ENCODE measurements at places on chromosomes 6 and 20.

- DNase-seq: no peak
Measured at GRCh38 chr20:59004493-59004762, 2.6 kb downstream of the CTSZ start.

GRCh38 chr6:129635396-129636130 is 74.4 kb downstream of the ARHGAP18 start:
- no peak for DNase-seq

GRCh38 chr6:169968541-169969270 is 217.3 kb downstream of the ERMARD start:
- DNase-seq: no peak

DNA sequence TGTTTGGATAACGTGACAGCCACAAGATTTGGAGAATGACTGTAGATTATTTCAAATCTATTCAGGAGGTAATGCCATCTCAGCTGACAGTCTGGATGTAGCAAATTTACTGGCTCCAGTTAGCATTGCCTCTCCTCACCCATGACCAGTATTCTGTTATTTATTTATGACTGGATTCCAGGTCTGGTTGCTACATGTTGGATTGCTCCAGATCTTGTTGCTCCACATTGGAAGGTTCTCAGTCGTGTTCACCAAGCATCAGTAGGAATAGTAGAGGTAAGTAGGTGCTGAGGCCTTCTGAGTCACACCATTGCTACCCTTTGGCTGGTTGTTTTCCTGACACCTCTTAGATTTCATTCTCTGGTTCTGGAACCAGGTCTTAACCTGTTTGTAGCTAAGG is 69.5 kb upstream of the ELOVL5 start:
- DNase-seq: no peak

- DNase-seq: peak; percentile 2
Measured at GRCh38 chr6:42118162-42119001, 24.0 kb downstream of the C6orf132 start.

DNA sequence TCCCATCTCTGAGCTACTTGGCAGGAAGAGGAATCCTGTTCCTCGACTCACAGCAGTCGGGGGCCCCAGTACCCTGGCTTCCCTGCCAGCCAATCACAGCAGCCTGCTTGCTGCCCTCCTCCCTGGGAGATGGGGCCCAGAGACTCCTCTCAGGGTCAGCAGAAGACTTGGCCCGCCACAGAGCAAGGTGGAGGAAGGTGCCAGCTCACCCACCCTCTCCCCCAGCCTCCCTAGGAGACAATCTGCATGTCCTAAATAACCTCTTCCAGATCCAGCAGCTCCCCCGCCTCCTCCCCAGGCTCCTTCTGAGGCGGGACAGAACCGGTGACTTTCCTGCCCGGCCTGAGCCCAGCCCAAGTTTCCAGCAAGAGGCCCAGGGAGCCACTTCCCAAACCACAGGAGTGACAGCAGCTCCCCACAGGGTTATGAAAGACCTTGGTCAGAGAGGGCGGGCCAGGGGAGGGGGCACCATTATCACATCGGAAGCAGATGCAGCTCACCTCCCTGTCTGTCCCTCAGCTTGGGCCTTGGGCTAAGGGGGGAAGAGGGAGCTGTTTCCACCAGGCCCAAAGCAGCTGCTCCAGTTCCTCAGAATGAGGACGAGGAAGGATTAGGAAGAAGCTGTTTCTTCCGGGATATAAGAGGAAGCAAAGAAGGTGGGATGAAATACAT is 2.3 kb downstream of the CCND3 start:
- DNase-seq: peak; percentile 17

DNA sequence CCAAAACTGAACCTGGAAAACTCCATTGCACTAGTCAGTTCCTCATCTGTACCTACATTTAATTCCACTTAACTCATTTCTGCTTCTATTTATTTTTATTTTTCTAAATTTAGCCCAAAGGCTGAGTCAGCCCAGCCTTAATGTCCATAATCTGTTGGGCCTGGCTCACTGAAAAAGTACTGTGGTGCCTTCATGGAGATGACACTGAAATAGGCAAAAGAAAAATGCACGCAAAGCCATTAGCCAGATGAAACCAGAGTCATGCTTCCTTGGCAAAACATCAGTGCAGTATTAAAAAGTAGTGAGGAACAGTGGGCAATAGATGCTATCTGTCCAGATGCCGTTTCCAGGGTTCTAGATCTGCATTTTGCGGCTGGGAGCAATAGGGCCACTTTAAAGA is 14.7 kb upstream of the PLCB4 start:
- no peak for DNase-seq

DNA sequence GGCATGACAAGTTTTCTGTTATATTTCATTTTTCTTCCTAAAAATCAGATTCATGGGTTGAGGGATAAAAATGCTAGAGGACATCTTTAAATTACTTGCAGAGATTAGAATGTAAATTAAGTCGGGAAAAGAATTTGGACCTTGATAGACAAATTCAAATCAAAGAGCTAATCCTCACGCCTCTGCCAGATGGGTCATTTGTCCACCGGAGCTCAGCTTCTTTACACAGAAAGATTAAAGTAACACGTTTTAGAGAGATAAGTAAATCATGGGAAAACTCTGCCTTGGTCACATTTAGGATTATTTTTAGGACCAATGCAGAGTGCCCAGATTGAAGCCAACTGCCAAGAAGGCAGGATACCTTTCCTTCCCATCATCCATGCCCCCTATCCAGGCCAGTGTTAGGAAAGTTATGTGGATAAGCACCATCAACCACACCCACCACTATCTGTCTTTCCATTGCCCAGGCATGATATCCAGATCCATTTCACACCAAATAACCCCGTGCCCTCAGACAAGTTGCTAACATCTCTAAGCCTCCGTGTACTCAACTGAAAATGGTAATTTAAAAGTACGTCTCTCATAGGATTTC is 397.4 kb upstream of the PLCB4 start:
- no peak for DNase-seq

GRCh38 chr20:18589941-18590674 is 2.3 kb downstream of the DTD1 start:
- no peak for DNase-seq

DNA sequence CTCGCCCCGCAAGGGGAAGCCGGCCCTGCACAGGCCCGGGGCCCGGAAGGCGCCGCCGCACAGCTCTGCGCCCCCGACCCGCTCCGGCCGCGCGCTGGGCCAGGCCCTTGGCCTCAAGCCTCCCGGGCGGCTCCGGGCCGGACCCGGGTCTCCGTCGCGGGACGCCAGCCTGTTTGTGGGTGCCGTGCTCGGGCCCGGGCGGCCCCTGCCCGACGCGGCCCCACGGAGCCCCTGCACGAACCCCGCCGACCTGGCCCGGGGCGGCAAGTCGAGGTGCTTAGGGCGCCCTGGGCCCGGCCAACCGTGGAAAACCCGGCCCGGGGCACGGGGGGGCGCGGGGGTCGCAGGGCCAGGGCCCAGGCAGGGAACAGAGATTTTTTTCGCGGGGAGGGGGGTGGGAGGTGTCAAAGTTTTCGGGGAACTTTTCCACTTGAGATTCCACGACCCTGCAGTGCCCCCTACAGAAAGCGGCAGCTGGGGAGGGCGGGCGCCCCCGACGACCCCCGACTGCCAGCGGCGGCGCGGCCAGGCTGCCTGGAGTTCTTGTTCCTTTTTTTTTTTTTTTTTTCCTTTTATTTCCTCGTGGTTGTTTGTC is 805 bp upstream of the STX16 start:
- DNase-seq: no peak

DNA sequence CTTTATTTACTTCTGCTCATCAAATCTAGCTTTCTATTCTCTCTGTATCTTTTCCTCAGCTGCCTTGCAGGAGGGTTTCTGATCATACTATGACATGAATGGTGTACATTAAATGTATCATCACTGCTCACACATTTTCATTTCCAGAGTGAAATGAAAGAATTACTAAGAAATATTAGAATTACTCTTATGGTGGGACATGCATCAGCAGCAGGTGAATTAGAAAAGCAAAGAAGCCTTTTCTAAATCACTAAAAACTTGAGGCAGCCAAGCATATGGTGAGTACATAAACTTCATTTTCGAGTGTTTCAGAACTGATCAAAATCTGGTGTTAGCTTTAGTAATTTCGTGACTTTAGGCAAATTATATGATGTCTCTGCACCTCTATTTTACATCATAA is 23.6 kb downstream of the IL17A start:
- DNase-seq: no peak

GRCh38 chr20:10367693-10367942 is 66.4 kb downstream of the MKKS start:
- no peak for DNase-seq

DNA sequence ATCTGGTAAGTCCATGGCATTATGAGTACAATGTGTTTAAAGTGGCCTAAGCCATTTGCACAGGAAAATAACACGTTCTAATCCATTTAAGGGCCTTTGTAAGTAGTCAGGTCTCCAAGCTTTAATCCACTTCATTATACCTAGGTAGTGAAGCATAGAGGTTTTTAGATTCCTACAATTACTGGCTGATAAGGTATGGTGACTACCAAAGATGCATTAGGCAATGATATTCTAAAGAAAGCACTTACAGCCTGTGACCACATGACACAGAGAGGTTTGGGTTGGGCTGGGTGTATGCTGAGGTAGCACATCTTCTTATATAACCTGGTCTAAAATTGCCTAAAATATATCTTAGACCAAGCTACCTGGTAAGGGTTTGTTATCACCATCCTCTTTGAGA is 504.4 kb downstream of the TFAP2B start:
- no peak for DNase-seq

- peak; percentile 23 for DNase-seq
Measured at GRCh38 chr6:37171201-37171969, 1.4 kb downstream of the PIM1 start.

- no peak for DNase-seq
Measured at GRCh38 chr6:33088258-33088930, 12.6 kb downstream of the HLA-DPB1 start.

- DNase-seq: no peak
Measured at GRCh38 chr6:31622684-31623091, 2.2 kb downstream of the PRRC2A start.

- no peak for DNase-seq
Measured at GRCh38 chr6:169079650-169080049, 174.0 kb downstream of the THBS2 start.

- DNase-seq: no peak
Measured at GRCh38 chr20:16143596-16143995, 429.7 kb downstream of the KIF16B start.

DNA sequence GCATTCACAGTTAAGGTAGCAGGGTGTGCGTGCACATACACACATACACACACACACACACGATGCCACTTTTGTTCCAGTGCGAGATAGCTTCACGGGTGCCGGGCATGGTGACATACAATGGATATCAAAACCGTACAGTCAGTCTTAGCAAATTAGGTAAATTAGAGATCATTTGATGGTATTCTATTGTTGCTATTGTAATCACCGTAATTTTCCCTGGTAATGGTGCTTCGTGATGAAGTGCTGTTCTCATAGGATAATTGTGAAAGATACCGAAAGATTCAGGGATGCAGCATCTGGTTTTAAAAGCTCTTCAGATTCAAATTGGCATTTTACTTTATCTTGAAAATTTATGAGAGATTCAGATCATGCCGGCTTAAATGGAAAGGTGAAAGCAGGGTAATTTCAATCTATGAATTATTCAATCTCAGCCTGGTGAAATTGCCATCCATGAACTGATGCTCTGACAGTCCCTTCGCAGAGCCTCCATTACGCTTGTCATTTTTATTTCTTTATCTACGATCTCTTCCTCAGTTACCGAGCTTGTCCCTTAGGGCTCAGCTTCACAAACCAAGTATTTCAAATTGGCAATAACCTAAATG is 71.3 kb upstream of the SOX4 start:
- DNase-seq: no peak

GRCh38 chr6:89482126-89482525 is 49.2 kb downstream of the ANKRD6 start:
- no peak for DNase-seq

DNA sequence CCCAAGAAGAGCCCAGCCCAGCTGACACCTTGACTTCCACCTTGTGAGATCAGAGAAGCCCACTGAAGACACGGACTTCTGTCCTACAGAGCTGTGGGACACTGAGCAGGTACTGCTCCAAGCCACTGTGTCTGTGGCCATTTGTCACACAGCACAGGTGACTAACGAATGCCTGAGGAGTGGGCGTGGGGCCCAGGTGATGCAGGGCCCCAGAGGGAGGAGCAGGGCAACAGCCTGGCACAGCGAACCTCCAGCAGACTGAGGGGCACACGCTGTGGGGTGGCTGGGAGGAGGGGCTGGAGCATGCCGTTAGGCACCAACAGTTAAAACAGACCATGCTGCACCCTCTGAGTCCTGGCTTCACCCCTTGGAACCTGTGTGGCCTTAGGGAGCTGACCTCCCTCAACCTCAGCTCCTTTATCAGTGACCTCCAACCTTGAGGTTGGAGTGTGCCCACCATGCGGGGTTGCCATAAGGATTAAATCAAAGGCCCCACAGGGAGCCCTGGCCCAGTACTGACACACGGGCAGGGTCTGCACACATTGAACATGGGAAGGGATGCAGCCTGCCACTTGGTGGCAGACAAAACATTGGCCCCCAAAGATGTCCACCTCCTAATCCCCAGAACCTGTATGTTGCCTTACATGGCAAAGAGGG is 119.9 kb upstream of the CST7 start:
- DNase-seq: no peak

- no peak for DNase-seq
Measured at GRCh38 chr6:14501914-14502313, 384.3 kb downstream of the CD83 start.

All from anterior cingulate cortex (tissue), 58 donors.